Osteoblast (primary cell): ENCODE measurements at places on chromosomes 5 and 9.
A peak's percentile ranks its signal among the peaks of the same experiment; 100 is the strongest.

DNA sequence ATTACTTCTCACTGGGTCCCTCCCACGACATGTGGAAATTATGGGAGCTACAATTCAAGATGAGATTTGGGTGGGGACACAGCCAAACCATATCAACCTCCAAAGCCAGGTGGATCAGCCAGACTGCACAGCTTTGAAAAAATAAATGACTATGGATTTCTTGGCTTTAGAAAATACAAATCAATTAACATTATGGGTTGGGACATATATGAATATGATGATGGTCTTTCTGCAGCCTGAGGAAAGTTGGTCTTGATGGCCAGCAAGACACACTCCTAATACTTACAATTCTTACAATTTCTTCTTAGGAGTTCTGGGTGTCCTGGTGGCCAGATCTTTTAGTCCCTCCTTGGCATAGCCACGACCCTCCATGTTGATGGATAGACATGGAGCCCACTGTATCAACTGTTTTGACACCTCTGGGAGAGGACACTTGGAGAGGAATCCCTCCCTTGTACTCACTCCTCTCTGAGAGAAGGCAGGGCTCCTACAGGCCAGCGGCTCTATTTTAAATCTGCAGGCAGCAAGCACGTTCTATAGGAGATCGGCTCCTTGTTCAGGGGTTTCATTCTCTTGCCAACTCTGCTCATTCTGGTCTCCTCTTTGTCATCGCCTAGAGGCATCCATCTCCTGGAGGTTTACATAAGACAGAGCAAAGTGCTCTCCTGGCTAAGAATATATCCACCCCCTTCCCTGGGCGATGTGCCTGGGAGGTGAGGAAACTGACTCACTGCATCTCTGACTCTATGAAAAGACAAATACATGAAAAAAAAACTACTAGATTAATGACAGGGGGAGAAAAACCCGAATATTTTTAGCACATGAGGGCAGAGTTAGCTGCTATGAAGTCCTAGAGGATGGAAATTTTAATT lies 145.9 kb downstream of the CARTPT start:
- peaks cover 12% of the 10 kb centered on the region for H3K4me1 ChIP-seq
- H3K36me3 ChIP-seq = no peaks in the 10 kb centered on the region
- peaks cover 11% of the 10 kb centered on the region for H3K27me3 ChIP-seq
- H3K4me3 ChIP-seq = no peak overlapping the region
- peak; percentile 87 for DNase-seq

DNA sequence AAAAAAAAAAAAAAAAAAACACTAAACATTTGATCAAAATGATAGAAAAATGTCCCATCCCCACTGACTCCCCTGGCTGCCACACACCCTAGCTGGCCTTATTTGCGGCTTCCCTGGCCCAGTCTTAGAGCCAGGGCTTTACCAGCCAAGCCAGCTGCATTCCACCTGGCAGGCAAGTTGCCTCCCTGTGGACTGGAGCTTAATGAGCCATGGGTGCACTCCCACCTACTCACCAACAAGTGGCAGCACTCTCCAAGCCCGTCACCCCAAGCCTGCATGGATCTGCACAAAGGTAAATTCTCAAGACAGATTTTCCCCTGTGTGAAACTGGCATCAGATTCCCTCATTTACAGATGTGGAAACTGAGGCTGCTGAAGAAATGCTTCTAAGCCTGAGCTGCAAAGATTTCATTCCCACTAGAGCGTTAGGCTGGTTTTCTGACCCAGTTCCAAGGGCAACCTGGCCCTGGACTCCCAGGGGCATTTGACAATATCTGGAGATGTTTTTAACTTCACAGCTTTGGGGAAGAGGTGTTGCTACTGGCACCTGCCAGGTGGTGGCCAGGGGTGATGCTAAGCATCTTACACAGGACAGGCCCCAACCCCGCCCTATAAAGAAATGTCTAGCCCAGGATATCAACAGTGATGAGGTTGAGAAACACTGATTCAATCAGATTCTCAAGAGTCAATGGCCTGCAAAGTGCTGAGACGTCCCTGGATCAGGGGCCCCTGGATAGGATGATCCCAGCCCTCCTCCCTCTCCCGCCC lies 21.9 kb upstream of the VDAC1 start:
- H3K27ac ChIP-seq = no peak overlapping the region
- H3K4me3 ChIP-seq = no peak overlapping the region
- H3K27me3 ChIP-seq = peaks cover 3% of the 10 kb centered on the region

DNA sequence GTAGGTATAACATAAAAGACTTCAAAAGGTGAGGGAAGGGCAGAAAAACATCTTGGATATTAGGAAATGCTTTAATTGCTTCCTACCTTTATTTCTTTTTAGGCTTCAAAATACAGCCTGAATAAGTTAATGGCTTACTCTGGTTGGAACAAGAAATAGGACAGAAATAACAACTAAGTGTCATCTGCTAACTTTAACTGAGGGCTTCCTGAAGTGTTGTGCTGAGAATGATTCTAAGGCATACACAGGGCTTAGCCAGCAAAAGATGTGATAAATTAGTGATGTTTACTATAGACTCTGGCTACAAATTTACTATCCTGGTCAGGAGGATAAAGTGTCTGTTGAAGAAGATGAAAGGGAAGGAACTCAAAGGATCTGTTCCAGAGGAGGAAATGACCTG lies 34.2 kb downstream of the ABHD17B start:
- H3K4me3 ChIP-seq = no peak overlapping the region
- DNase-seq = no peak
- H3K4me1 ChIP-seq = no peaks in the 10 kb centered on the region
- H3K27me3 ChIP-seq = no peaks in the 10 kb centered on the region

DNA sequence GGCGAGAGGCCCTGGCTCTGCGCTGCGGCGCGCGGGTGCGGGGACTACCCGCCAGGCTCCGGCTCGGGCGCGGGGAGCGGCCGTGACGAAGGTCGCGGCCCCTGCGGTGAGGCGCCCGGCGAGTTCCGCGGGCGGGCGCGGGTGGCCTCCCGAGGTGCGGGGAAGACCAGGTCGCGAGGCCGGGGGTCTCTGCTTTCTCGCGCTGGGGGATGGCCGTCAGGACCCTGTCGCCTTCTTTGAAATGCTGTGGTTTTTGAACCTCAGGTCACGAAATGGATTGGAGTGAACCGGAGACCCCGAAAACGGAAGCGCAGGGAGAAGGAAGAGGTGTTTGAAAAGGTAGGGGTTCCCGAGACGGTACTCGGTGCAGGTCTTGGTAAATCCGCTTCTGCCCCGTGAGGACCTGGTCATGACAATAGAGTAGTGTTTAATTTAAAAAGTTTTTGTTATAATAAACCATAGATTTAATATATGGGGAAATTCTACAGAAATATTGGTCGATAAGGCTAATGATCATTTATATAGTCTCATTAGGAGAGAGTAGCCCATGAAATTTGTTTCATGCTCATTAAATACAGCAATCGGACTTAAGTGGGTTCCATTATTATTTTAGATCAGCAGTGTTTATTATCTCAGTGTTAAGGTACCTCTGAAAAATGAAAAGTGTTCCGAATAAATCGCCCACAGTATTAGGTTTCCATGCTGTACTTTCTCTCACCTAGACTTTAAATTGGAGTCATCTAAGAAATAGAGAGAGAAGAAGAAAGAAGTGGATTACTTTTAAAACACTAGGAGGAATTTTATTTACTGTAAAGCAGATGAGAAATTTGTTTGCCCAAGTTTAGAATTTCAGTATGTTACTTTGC lies 279.0 kb downstream of the AOPEP start:
- H3K27ac ChIP-seq = peak overlapping the region; percentile 98
- H3K4me3 ChIP-seq = peak overlapping the region; percentile 91
- no peaks in the 10 kb centered on the region for H3K27me3 ChIP-seq
- peaks cover 46% of the 10 kb centered on the region for H3K36me3 ChIP-seq

DNA sequence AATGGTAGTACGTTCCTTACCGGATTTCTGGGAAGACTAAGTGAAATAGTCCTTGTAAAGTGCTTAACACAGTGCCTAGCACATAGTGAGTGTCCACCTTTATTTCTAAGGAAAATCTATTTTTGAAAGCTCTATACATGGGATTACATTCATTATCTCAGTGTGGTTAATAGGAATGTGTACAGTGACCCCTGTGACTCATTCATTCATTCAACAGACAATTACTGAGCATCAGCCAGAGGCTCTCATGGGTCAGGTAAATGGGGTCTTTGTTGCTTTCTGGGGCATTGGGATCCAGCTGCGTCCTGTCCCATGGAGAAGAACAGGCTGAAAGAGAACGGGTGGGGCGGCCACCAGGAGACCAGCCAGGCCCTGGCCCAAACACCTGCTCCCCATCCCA lies 226.2 kb upstream of the TBC1D2 start:
- no peak overlapping the region for H3K4me3 ChIP-seq
- no peaks in the 10 kb centered on the region for H3K27me3 ChIP-seq
- peaks cover 36% of the 10 kb centered on the region for H3K4me1 ChIP-seq
- H3K36me3 ChIP-seq = no peaks in the 10 kb centered on the region
- H3K27ac ChIP-seq = peak overlapping the region; percentile 49

DNA sequence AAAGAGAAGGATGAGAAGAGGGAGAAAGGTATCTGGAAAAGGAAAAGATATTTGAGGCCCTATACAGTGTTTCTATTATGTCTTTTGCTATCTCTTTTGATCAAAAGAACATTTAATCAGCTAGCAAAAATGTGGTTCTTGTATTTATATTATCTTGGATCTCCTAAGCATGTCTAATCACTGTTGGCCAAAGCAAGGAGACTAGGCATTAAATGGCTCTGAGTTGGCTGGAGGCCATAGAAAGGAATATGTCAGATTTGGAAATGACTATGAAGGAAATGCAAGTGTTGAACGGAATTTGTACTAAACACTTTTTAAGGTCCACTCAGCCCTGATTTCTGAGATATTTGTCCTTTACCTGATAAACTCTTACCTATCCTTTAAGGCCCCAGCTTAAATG lies 22.4 kb upstream of the THG1L start:
- H3K27me3 ChIP-seq = no peaks in the 10 kb centered on the region
- no peaks in the 10 kb centered on the region for H3K36me3 ChIP-seq
- DNase-seq = no peak

DNA sequence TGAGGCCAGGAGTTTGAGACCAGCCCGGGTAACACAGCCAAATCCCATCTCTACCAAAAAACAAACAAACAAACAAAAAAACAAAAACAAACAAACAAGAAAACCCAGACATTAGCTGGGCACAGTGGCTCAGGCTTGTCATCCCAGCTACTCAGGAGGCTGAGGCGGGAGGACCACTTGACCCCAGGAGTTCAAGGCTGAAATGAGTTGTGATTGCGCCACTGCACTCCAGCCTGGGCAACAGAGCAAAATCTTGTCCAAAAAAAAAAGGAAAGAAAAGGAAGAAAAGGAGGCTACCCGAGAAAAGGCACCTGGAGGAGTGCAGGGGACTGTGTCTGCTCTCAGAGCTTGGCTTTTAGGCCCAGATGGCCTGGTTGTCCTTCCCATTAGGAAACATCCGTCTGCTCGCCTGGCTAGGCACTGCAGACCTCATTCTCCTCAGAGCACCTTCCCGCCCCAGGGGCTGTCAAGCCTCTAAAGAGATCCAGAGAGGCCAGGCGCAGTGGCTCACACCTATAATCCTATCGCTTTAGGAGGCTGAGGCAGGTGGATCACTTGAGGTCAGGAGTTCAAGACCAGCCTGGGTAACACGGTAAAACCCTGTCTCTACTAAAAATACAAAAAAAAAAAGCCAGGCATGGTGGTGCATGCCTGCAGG lies 185.3 kb upstream of the IER5L start:
- H3K27me3 ChIP-seq = no peaks in the 10 kb centered on the region
- peaks cover 7% of the 10 kb centered on the region for H3K4me1 ChIP-seq
- no peak overlapping the region for H3K27ac ChIP-seq
- peak; percentile 35 for DNase-seq

DNA sequence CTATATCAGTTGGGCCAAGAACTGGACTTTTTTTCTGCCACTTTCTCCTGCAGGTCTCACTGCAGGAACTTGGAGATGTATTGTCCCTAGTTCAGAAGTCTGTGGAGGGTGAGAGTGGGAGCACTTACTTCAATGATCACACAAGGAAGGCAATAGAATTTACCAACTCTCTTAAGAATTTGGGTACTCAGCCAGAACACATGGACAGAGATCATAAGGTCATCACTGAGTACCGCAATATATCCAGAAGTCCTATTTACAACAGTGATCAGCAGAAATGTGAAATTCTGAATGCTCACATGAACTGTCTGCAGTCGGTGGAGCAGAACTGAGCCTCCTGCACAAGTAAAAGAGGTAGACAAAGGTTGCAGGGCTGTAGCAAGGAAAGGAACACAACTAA lies 101.0 kb downstream of the FAM114A2 start:
- no peak overlapping the region for H3K27ac ChIP-seq
- no peak overlapping the region for H3K4me3 ChIP-seq
- no peaks in the 10 kb centered on the region for H3K36me3 ChIP-seq
- H3K27me3 ChIP-seq = no peaks in the 10 kb centered on the region
- DNase-seq = no peak

DNA sequence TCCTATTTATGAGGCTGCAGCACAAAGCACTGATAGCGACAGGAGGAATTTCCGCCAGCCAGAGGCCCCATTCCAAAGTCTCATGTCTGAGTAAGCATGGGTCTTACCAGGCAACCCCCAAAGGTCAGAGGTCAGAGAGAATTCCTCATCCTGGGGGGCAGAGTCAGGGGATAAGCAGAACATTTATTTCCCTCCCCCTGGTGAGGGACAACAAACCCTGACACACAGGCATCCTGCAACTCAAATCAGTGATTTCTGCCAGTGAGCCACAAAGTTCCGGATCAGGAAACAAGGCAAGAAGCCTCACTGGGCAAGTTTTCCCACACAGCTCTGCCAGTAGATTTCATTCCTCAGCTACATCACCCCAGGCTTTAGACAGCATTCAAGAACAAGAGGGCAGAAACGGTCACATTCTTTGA lies 37.0 kb downstream of the ADAMTS12 start:
- H3K27me3 ChIP-seq = no peaks in the 10 kb centered on the region
- peaks cover 56% of the 10 kb centered on the region for H3K4me1 ChIP-seq
- DNase-seq = peak; percentile 37
- peak overlapping the region; percentile 86 for H3K27ac ChIP-seq
- H3K36me3 ChIP-seq = no peaks in the 10 kb centered on the region
- peak overlapping the region; percentile 8 for H3K4me3 ChIP-seq

GRCh38 chr5:17343675-17344074 lies 126.2 kb downstream of the BASP1 start:
- no peak overlapping the region for H3K27ac ChIP-seq
- H3K27me3 ChIP-seq = peaks cover under 1% of the 10 kb centered on the region
- DNase-seq = peak; percentile 76
- no peaks in the 10 kb centered on the region for H3K36me3 ChIP-seq
- peaks cover 6% of the 10 kb centered on the region for H3K4me1 ChIP-seq

- H3K27ac ChIP-seq = no peak overlapping the region
- DNase-seq = no peak
- no peak overlapping the region for H3K4me3 ChIP-seq
Observed at GRCh38 chr5:67366276-67366675, 169.7 kb upstream of the CD180 start.

DNA sequence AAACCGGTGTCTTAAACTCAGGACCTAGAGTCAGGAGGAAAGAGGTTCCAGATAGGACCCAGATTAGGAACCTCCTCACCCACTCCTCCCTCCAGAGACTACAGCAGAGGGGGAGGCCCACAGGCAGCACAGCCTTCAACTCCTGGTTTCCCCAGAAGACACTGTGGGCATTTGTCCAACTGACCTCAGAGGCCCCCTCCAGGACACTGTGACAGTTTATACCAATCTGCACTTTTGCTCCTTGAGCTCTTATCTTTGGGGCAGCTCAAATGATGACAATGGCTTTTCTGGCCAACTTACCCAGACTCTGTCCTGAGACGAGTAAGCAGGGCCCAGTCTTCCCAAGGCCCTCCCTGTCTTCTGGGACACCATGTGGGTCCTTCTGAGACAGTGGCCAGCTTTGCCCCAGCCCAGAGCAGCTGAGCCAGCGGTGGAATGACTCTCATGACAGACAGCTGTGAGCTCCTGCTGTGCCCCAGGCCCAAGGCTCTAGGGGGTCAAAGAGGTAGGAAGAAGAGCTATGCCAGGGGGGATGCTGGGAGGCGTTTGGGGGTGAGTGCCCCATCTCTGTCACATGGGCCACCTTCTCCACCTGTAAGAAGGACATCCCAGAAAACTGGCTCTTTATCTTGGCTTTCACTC lies 14.3 kb downstream of the OR2V2 start:
- no peak for DNase-seq
- H3K4me1 ChIP-seq = peaks cover 6% of the 10 kb centered on the region
